ENCODE measurements at places on chromosomes 7 and 10. TPM values are rescaled to one million over a fixed set of nuclear protein-coding genes. Genes with fewer than 3 reads are reported as not detected.

Gene RBP3
- not detected for total RNA-seq

Gene CALN1
- total RNA-seq = not detected

Gene GRID1
- total RNA-seq = 3.0 TPM

Gene SLC18A2
- total RNA-seq = 0.24 TPM

Gene MYO1G
- total RNA-seq = 2.4 TPM

Gene RRP12
- 23.5 TPM for total RNA-seq

Gene PNLIPRP3
- not detected for total RNA-seq

Gene TUBAL3
- 0.40 TPM for total RNA-seq

Gene KNDC1
- total RNA-seq = 0.05 TPM

Gene UPF2
- total RNA-seq = 15.2 TPM

Gene FKBP9
- 137 TPM for total RNA-seq

Gene KAZALD1
- 12.1 TPM for total RNA-seq

Gene AKR1C8
- total RNA-seq = 0.86 TPM

Gene SYNPO2L
- 792 TPM for total RNA-seq

Gene SCART1
- 1.0 TPM for total RNA-seq

Gene FKBP6
- total RNA-seq = not detected

Gene OGDHL
- total RNA-seq = 11.5 TPM

Gene PTPRZ1
- total RNA-seq = 0.51 TPM

Gene FAM25A
- not detected for total RNA-seq

Gene ZNF775
- 3.4 TPM for total RNA-seq

Gene PALD1
- 5.3 TPM for total RNA-seq

Gene NRP1
- 138 TPM for total RNA-seq

Gene CLCN1
- total RNA-seq = not detected

Gene EBLN1
- total RNA-seq = not detected

Gene SEMA3E
- total RNA-seq = 0.70 TPM

Gene SPDYE2B
- not detected for total RNA-seq

Gene SPAM1
- total RNA-seq = 0.24 TPM

Gene GHRHR
- not detected for total RNA-seq

Gene INHBA
- 14.1 TPM for total RNA-seq

Gene PRKAR2B
- total RNA-seq = 37.7 TPM

Gene PKD1L1
- 2.5 TPM for total RNA-seq

Gene ZNF239
- 1.7 TPM for total RNA-seq

Gene RET
- 0.94 TPM for total RNA-seq

Gene TRIL
- total RNA-seq = 2.6 TPM

Gene ABLIM1
- 473 TPM for total RNA-seq

Gene BMS1
- 13.4 TPM for total RNA-seq

Gene CREB5
- 43.1 TPM for total RNA-seq

Gene NPTX2
- 0.43 TPM for total RNA-seq

Gene MSMB
- total RNA-seq = not detected

Gene NEUROD6
- total RNA-seq = not detected

Gene WDR86
- total RNA-seq = not detected

Gene CAMK2B
- total RNA-seq = 149 TPM

Gene SDK1
- 0.32 TPM for total RNA-seq

Gene ADAP1
- total RNA-seq = 12.5 TPM

Gene CD36
- total RNA-seq = 717 TPM
